ENCODE measurements at places on chromosomes 5 and 9.

- no peak for DNase-seq
Measured at GRCh38 chr9:100486479-100487176, 13.7 kb downstream of the TMEFF1 start.

DNA sequence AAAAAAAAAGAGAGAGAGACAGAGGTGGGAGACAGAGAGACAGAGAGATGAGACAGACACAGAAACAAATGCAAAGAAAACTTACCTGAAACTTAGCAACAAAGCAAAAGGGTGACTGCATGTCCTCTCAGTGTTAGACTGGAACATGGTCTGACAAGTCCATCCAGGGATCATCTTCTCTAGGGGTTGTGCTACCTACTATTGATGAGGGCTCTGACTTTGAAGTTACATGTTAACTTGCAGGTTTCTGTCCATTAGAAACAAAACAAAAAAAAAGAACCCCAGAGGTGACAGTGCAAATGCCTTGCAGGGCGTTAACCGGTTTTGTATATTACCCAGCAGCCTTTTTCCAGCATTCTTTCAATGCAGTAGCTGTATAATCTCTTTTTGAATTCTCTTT, 13.6 kb upstream of the SPARC start:
- DNase-seq, result no peak

DNA sequence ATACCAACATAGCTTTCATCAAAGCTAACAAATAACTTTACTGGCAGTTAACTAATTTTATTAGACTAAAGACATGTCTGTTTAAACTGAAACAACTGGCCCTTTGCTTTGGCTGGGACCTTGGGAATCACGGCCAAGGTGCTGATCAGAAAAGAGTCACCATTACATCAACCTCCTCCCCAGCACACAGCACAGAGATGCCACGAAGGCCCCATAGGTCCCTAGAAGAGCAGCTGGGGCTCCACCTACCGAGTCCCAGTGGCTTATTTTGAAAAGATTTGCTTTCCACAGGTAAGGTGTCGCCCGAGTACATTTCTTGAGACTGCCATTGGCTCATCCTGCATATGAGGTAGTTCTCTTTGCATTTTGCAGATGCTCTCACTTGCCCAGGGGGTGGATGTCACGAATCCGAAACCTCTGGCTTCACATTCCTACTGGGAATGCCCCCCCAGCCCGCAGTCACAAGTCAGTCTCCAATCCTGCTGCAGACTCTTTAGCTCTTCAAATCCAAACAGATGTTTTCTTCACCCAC, 18.8 kb upstream of the HSD17B3 start:
- DNase-seq, result no peak

GRCh38 chr5:72467461-72467860, 39.7 kb downstream of the ZNF366 start:
- DNase-seq, result no peak

GRCh38 chr9:108761655-108762347, 94.0 kb downstream of the ACTL7B start:
- peak; percentile 13 for DNase-seq

DNA sequence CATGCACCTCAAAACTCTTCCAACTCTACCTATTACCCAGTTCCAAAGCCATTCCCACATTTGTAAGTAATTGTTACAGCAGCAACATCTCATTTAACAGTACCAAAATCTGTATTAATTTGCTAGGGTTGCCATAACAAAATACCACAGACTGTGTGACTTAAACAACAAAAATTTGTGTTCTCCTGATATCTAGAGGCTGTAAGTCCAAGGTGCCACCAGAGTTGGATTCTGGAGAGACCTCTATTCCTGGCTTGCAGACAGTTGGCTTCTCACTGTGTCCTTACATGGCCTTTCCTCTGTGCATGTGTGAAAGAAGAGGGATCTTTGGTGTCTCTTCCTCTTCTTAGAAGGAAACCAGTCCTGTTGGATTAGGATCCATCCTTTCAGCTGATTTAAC, 203.8 kb upstream of the PIK3R1 start:
- DNase-seq, result no peak

GRCh38 chr5:180470361-180470760, 23.8 kb upstream of the CNOT6 start:
- no peak for DNase-seq

DNA sequence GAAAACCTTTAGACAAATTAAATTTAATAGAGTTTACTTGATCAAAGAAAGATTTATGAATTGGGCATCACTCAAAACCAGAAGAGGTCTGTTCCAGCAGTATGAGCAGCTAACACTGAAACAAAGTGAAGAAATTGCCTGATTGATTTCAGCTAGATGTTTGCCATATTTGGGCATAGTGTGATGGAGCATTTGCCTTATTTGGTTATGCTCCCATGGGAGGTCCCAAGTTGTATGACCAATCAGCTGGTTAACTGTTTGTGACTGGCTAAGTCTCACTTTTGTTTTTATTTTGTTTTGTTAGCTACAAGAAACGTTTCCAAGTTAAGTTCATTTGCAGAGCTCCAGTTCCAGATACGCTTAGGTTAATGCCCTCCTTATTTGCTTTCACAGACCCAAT, 53.3 kb upstream of the LMNB1 start:
- DNase-seq, result no peak

DNA sequence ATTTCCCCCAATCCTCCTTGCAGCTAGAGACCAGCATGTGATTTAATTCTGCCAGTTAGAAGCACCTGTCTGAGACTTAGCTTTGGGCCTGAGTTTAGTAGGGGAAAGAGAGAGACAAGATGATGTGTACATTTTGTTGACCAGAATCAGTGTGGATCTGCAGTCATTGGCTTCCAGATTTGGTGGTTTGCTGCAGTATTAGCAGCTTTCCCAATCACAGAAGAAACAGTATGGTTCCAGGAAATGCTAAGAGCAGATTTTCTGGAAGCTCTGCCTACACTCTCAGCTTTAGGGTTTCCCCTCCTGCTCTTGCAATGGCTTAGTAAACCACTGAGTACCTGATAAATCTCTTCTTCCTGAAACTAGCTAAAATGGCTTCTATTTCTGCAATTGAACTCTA, 48.8 kb upstream of the FREM1 start:
- DNase-seq, result no peak
